ENCODE measurements at places on chromosomes 7 and 10.

- DNase-seq = no peak
Measured at GRCh38 chr7:43481902-43482678, 100.8 kb upstream of the STK17A start.

GRCh38 chr7:101488826-101489572, 126.3 kb downstream of the COL26A1 start:
- DNase-seq = no peak

DNA sequence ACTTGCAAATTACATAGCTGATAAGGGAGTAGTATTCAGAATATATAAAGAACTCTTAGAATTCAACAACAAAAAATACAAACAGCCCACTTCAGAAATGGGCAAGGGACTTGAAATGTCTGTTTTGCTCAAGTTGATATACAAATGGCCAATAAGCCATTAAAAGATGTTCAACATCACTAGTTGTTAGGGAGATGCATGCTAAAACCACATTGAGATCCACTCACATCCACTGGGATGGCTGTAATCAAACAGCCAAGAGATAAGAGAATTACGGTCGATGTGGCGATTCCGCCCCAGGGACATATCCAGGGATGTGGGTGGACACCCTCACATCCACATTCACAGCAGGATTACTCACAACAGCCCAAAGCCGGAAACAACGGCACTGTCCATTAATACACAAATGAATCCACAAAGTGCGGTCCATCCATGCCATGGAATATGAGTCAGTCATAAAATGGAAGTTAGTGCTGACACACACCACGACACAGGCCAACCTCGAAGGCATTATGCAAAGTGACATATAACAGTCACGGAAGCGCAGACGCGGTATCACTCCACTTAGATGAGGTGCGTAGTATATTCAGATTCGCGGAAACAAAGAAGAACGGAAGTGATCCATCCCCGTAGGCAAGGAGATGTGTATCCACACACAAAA, 227.8 kb downstream of the DNAJB6 start:
- no peak for DNase-seq

DNA sequence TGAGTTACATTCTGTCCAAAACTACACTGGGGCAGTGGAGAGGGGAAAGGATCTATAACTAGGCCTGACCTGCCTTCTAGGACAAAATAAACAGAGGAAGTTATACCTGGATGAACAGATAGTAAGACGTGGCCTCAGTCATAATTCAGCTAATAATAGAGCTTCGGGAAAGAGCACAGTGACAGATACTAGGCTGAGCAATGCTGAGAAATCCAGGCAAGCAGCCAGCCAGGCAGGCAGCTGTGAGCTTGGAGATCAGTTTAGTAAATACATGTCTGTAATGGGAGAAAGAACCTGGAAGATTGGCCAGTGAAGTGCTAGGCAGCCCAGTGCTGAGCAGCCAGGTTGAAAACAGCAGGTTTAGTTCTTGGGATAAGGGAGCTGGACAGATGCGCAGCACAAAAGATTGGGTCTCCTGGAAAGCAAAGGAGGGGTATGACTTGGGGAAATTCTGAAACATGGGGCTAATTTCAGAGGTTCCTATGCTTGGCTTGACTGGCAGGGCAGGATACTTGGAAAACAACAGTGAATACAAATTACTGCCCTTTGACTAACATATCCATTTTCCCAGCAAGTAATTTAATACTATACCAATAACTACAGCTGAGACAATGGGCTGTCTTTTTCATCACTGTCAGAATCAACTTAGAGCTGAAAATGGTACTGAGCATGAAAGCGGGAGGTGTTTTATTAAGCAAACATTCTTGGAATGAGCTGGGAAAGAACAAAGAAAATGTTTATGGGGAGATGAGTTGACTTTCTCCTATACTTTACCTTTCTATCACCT, 140.8 kb downstream of the DGKB start:
- DNase-seq = peak; percentile 30

- DNase-seq = peak; percentile 24
Measured at GRCh38 chr10:33772370-33773252, 438.1 kb upstream of the NRP1 start.

GRCh38 chr7:38920731-38921130, 11.7 kb upstream of the VPS41 start:
- DNase-seq = no peak

DNA sequence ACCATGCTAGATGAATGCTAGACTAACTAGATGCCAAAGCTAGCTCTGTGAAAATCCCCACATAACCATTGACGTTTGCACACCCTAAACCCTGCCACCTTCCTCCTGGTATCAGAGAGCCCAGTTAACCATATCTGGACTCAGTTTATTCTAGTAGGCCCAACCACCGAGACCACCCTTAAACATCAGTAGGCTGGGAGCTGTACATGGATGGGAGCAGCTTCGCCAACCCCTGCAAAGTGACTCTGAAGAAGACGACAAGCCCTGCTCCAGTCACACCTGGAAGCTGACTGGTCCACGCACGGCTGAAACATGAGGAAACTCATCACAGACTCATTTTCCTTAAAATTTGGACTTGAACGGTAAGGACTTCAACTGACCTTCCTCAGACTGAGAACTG, 4.4 kb upstream of the CYREN start:
- DNase-seq = no peak

DNA sequence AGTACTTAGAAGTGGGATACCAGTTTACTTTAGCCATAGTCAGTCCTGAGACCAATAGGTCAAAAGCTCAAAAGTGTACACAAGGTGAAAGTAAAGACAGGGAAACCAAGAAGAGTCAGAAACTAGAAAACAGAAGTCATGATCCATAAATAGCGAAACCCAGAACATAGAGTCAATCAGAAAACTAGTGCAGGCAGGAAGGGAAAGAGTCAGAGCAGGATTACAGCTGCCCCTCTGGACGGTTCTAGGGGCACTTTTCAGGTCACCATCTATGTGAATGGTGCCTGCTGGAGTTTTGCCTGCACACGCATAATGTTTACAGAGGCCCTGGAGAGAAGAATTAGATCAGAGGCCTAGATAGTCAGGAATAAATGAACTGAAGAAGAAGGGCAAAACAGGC, 22.4 kb upstream of the DMTF1 start:
- DNase-seq = no peak

DNA sequence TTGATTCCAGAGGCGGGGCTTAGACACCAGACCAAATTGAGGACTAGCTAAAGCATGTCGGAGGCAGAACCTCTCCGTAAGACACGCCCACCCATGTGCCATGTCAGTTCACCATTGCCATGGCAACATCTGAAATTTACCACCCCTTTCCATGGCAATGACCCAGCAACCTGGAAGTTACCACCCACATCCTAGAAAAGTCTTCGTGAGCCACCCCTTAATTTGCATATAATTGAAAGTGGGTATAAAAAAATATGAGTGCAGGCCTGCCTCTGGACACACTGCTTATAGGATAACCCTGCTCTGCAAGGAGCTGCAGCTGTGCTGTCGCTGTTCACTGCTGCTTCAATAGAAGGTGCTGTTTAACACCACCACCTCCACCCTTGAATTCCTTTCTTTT, 28.0 kb downstream of the TMEM270 start:
- DNase-seq = no peak

DNA sequence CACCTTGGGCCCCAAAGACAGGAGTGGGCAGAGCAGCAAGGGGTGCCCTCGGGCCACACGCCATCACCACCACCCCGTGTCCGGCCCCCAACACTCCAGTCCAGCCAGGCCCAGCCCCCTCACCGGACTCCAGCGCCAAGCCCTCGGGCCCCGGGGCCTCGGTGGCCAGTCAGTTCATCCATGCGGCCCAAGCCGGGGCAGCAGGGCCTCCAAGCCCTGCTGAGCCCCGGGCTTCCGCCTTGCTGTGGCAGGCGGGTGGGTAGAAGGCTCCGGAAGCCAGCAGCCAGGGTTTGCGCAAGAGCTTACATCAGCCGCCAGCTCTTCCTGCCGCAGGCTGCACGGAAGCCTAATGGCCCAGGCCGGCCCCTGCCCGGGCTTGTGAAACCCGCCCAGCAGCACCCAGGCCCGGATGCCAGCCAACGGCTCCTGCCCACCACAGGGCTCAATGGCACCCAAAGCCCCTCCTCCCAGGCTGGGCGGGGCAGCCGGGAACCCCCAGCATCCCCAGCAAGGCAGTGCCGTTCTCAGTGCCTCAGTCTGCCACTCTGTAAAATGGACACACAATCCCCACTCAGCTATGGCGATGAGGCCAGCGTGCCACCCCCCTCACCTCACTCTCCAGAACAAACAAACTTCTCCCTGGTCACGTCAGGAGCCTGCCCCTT, 26.5 kb downstream of the TNRC18 start:
- DNase-seq = peak; percentile 70

DNA sequence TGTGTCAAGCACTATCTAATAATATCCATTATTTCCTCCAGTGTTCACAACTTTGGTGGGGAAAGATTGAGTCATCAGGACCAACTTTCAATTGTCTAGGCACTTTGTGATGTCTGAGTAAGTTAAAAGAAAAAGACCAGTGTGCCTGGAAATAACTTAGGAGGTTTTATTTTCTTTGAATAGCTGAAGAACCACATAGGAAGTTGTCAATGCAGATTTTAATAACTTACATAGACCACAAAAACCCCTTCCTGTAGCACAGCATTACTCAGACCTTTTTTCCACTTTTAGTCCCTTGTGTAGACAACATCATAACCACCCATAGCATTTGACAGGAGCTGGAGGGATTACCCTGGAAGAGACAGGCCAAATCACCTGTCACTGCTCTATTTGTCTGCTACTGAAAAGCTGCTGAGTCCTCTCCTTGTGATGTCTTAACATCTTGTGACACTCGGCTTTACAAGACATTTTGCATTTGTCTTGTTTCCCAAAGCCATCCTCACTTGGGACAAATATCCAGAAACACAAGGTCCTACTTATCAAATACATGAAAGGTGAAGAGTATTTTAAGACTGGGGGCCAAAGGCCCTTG, 241.5 kb upstream of the PTER start:
- no peak for DNase-seq

GRCh38 chr7:141014125-141014523, 628 bp downstream of the MRPS33 start:
- peak; percentile 9 for DNase-seq

DNA sequence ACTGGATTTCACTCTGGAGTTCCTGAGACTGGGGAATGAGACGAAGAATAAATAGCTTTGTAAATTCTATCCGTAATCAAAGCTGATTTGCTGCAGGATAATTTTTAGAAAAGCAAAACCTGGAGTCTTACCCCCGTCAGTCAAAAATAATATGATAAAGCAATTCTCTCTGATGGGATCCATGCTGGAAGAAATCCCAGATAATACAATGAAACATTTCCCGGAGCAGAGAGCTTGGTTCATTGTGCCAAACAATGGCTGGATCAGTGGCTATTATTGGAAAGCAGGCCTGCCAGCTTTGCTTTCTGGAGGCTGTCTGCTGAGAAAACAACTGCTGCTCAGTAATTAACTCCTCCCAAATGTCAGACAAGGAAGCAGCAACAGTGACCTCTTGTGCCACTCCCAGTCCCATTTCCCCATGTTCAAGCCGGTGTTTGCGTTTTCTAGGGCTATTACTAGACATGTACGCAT, 609.4 kb upstream of the PCDH15 start:
- peak; percentile 95 for DNase-seq

GRCh38 chr7:29063236-29063635, 83.1 kb downstream of the CPVL start:
- no peak for DNase-seq

GRCh38 chr10:42984761-42985325, 92.0 kb upstream of the RET start:
- no peak for DNase-seq

DNA sequence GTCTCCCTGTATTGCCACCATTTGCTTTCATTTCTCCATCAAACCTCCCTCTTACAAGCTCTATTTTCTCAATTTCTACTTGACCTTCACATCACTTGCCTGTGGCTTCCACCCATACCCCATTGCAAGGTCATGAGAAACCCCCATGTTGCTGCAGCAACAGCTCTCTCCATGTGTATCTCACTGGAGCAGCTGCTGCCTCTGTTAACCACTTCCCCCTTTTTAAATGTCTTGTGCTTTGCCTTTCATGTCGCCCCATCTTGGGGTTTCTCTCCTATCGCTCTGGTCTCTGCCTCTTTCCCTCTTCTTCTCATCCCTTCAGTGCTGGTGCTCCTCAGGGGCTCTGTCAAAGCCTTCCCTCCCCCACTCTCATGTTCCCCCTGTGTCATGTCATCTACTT, 148.8 kb downstream of the CHN2 start:
- no peak for DNase-seq

- peak; percentile 22 for DNase-seq
Measured at GRCh38 chr7:110568932-110569331, 522.0 kb upstream of the LRRN3 start.

DNA sequence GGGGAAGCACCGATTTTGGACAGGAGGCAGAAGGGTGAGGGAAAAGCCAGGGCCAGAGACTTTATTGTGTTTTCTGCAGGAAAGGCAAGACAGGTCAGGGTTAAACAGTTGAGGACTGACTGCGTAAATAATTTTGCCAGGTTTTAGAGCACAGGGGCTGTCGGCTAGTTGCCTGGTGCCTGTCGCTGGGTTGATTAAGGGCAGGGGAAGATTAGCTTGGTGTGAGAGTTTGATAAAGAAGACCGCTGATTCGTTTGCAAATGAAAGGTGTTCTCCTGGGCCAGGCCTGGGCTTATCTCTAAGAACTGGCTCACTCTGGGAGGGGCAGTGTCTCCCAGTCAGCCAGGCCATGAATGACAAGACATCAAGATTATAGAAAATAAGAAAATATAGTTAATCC, 75.6 kb downstream of the SLC37A3 start:
- no peak for DNase-seq

DNA sequence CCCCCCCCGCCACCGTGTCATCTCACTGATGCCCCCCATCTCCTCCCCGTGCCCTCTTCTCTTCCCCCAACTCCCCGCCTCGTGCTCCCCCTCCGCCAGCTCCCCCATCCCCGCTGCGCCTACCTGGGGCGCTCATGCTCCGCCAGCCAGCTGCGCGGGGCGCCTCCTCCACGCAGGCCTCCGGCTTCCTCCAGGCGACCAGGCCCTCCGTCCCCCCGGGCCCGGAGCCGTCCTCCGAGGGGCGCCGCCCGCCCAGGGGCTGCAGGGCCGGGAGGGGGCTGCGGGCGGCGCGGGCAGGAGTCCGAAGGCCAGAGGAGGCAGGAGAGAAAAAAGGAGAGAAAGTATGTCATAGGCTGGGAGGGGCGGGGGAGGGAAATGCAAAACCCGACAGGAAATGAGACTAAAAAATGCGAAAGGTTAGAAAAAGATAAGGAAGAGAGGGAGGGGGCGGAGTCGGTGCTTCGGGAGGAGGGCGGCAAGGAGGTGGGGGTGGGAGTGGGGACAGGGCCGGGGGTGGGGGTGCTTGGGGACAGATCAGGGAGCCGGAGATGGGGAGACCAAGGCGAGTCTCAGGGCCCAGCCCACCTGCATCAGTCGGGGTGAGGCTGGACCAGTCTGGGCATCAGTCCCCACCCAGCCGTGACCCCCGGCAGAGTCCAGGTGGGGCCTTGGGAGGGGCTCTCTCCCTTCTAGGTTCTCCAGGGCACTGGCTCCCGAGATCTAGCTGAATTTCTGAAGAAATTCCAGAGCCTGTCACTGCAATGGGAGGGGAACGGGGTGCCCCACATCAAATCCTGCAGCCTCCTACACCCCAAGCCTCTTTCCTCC, at the start of gene CARD11:
CARD11 (minus strand) TSS at position 324 of the 828 bp plus-strand sequence. CDS start 85,361 bp downstream, outside the sequence.
- no peak for DNase-seq

Data from globus pallidus (tissue), 1 donor.